ENCODE measurements at places on chromosomes 3 and 15.

DNA sequence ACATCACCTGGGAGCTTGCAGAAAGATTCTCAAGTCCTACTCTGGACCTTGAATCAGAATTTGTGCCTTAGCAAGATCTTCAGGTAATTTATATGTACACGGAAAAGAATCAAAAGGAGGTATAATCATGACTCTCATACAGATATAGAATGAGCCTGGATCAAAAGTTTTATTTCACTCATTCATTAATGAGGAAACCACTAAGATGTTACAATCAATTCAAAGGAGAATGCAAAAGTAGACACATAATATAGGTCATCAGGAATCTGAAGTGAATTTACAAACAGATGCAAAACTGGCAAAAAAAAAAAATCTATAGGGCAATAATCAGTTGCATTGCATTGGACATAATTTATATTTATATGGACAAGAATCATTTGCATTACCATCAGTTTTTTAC lies 195.4 kb upstream of the TLE3 start:
- no peak for DNase-seq

- no peak for DNase-seq
These were observed 172.7 kb downstream of the WDR72 start for GRCh38 chr15:53586799-53587198.

DNA sequence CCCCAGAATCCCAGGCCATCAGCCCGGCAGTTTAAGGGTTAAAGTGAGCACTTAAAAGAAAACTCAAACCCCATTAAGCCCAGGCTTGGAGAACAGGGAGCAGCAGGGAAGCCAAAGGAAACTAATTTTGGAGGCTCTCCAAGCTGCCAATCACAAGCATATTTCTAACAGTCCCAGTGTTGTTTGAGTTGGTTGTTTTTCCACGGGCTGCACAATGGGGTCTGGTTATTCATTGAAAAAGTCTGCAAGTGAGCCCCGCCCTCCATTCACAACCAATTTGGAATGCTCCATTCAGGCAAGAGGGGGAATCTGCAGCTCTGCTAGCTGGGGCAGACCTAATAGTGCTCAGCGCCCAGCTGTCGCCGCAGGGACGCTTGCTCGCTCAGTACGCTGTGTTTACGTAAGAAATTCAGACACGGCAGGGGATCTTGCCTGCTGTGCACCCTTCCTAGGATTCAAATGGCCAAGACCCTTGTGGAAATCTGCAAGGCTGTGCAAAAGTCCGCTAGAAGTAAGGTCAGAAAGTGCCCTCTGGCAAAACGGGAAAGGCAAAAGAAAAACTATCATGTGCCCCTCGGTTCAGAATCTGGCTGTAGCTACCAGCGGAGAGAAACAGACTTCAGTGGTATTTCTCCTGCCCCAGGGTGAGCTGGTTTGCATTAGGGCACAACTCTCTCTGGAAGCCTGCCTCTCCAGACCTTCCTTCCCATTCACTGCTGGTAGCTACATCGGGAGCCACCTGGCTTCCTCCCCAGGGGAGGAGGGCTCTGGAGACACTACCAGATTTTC lies 11.0 kb downstream of the ETV5 start:
- no peak for DNase-seq

DNA sequence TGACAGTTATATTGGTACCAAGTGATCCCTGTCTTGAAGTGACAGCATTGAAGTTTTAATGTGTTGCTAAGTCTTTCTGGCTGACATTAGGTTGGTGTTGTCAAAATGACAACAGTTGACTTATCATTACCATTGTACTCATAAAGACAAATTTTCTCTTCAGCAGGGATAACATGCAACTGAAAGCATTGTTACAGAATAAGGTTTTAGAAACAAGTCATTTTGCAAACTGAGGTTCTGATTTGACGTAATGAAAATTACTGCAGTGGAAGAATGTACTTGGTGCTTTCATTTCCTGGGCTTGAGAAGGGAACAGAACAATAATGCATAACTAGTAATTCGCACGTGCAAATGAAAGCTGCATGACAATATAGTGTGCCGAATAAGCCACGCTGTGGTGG lies 75.1 kb downstream of the MOBP start:
- DNase-seq, result no peak

DNA sequence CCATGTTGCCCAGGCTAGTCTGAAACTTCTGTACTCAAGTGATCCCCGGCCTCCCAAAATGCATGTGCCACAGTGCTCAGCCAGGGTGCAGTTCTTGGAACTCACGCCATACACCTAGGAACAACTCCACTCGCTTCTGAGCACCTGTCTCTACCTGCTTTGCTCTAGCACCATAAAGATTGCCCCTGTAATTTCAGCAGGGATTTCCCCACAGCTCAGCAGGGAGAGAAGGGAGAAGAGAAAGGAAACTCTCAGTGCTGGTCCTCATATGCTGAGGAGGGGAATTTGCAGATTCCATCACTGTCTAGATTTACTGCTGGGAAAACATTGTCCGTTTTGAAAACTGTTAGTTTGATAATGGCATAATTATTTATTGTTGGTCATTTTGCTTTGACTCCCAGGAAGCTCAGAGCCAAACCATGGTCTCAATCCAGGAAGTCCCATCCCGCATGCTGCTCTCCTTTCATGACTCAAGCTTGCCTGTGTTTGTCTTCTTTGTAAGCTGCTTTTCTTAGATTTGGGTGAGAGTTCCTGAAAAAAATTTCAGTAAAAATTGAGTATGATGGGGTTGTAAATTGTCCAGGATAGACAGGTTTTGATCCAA lies 24.2 kb downstream of the TRIM71 start:
- no peak for DNase-seq

DNA sequence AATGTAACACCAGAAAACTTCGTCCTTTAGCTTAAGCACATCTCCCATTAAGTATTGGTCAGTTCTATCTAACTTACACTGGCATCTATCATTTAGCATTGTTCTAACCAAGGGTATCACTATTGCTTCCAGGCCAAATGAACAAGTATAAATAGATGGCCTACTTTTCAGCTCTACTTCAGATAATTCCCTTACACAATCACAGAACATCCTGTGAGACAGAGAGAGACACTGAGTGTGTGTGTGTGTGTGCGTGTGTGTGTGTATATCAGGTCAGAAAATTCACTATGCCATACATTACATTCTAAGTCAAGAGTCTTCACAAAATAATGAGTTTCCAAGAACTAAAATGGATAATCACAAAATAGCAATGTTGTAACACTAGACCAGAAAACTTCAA lies 39.1 kb downstream of the SCAPER start:
- DNase-seq, result no peak

GRCh38 chr3:152574461-152575079 lies 260.4 kb upstream of the P2RY1 start:
- DNase-seq, result no peak

DNA sequence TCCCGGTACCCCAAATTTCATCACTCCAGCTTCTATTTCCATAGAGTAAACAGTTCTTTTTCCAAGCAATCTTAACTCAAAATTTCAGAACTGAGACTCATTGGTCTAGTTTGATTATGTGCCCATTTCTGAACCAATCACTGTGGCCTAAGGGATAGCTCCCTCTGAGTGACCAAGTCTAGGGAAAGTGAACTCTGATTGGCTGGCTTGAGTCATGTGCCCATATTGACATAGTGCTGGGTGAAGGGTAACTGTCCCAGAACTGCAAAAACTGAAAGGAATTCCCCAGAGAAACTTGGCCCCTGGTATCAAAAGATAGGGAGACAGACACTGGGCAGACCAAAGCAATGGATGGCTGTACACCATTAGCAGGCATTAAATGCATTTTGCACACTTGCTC lies 171.2 kb upstream of the WNT5A start:
- DNase-seq, result no peak

- DNase-seq, result no peak
These were observed 234.9 kb downstream of the CACNA2D3 start for GRCh38 chr3:54357301-54357700.

DNA sequence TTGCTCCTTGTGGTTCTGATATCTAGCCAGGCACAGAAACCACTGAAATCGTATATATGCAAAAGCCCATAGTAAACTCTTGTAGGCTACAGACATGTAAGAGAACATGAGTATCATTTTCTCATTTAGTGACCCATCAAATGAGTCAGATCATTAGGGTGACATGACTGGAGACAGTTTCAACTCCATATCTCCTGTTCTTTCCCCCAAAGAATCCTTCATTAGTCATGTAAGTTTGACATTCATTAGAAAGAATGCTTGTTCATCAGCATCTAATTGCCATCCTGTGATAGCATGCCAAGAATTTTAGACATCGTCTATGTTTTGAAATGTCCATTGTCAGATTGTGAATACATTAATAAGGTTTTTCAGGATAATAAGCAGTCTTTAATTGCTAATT lies 264.9 kb upstream of the TPM1 start:
- no peak for DNase-seq

DNA sequence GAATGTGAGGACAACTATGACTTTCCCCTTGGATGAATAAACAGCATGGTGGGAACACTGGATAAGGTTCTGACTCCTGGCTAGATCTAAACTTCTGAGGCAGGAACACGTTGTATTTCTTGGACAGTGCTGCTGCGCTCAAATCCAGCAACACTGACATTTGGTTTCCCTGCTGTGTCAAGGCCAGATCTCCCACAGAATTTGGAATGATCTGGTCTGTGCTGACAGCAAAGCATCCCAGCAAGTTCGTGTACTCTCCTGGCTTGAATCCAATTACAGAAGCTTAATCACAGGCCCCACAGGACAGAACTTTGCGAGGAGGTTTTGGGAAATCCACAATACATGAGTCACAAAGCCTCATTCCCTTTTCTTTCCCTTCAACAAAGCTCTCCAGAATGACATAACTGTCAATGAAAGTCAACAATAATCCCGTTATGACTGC lies 92.5 kb downstream of the ADAMTS9 start:
- DNase-seq, result no peak

- DNase-seq, result no peak
These were observed 355.5 kb downstream of the EDEM1 start for GRCh38 chr3:5543047-5543446.
